KG1 (cell line): ENCODE measurements at places on chromosomes 7 and 10.

GRCh38 chr7:45417268-45417667, 156.9 kb upstream of the ADCY1 start:
- no peak for DNase-seq

- peak; percentile 10 for DNase-seq
Observed at GRCh38 chr7:137606061-137606674, 240.6 kb downstream of the DGKI start.

- no peak for DNase-seq
Observed at GRCh38 chr10:86693721-86694369, 25.5 kb downstream of the LDB3 start.

- DNase-seq = no peak
Observed at GRCh38 chr7:132234711-132235110, 341.6 kb downstream of the PLXNA4 start.

DNA sequence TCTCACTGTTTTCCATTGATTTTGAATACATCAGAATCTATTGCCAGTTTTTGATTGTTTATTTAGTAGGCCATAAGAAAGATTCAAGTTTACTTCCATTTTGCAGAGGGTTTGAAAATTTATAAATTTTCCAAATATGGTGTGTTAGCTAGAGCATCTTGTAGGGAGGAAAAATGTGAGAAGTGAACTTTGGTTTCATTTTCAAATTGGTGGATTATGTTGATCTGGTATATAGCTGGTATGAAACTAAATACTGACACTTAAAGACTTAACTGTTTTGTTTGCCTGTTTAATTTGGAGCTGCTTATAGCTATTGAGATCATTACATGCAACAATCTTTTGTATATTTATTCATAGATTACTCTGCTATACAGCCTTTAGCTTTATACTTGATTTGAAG, 108.1 kb downstream of the ADAM22 start:
- peak; percentile 38 for DNase-seq

- no peak for DNase-seq
Observed at GRCh38 chr7:135334830-135335543, 101.3 kb downstream of the STRA8 start.

- DNase-seq = no peak
Observed at GRCh38 chr10:108836362-108836761, 1086.9 kb downstream of the XPNPEP1 start.

- DNase-seq = no peak
Observed at GRCh38 chr10:12513775-12514673, 164.7 kb downstream of the CAMK1D start.

DNA sequence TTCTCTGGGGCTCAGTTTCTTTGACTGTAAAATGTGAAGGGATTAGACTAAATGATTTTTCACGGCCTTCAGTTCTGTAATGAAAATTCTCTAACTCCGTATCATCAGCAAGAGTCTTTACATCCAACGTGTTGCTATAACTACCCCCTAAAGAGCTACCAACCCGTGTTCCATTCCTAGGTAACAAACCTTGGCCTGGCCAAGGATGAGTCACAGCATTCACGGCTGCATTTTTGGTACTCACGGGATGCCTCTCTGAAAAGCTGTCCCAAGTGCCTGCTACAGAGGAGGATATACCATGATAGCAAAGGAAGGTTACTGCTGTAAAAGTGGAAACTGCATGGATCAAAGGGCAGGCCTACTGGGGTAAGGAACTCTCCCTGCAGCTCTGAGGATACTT, 5.9 kb downstream of the LRRC4 start:
- no peak for DNase-seq
